ENCODE measurements at places on chromosomes 3 and 15.

- DNase-seq: no peak
Measured at GRCh38 chr3:186483611-186484340, 60.4 kb downstream of the CRYGS start.

DNA sequence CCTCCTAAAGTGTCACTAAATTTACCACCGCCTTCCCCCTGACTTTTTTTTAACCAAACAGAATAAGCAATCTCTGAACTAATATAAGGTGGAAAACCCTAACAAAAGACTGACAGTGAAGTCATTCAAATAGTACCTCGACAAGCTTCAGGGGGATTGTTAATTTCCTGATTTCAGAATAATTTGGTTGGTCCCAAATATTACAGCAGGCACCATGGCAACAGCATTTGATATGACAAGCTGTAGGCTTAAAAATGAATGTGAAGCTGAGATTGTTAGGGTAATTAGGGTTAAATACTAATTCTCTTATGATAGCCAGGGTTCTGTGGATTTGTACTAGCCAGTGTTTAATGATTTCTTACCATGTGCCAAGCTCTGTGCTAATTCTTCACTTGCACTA is 63.5 kb upstream of the GOLGA8B start:
- DNase-seq: no peak

DNA sequence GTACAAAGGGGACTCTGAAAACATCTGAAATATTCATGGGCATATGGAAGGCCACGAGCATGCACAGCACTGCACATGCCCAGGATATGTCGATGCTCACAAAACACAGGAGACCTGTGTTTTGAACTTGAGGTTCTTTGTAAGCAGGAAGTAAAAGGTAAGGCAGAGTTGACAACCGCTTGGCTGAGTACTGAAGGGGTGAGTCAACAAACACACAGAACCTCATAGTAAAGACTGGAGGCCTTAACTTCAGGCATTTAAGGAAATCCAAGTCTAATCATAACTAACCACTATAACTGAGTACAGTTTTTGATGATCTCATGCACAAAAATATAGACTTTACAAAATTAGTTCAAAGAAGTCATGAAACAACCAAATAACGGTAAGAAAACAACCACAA is 80.6 kb downstream of the MYO9A start:
- DNase-seq: no peak

DNA sequence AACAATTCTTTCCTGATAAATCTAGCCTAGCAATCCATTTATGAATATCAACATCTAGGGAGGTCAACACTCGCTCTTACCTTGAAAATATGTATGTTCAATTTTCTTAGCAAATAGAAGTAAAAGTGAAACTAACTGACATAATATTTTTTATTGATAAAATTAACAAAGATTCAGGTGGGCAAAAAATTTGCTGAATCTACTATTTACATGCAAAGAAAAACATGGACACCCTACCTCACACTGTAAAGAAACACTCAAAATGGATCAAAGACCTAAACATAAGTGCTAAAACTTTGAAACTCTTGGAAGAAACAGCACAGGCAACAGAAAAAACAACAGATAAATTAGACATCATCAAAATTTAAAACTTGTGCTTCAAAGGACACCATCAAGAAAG is 151.6 kb upstream of the MYRIP start:
- no peak for DNase-seq

DNA sequence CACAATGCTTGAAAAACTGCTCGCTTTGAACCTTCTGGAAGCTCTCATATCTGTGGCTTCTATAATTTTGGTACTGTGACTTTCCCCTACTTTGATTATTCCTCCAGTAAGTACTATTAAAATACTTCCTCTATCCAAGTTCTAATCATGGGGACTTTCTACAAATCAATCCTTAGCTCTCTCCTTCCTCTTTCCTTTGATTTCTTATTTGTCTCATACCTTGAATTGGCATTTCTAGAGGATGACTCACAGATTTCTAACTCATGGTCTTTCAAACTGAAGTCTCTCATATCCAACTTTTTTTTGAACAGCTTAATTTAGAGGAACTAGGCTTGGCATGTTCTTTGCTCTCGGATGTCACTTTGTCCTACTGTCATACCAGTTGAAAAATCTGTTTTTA is 241.8 kb downstream of the TBC1D5 start:
- no peak for DNase-seq

DNA sequence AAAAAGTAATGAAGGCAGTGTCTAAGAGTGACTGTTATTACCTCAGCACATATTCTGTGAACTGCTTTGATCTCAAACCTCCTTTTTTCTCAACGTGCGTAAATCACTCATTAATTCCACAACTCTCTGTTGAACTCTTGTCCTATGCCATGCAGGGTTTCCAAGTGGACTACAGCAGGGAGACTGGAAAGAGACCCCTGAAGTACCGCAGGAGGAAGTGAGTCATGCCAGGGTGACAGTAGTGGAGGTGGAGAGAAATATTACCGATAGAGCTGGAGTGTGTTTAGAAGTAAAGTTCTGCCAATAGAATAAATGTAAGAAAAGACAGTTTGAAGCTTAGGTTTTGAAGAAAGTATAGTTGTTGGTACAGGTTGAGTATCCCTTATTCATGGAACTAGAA is 908.9 kb downstream of the ROBO1 start:
- no peak for DNase-seq

- no peak for DNase-seq
Measured at GRCh38 chr3:81793410-81793809, 32.0 kb upstream of the GBE1 start.

- no peak for DNase-seq
Measured at GRCh38 chr3:171658841-171659240, 151.4 kb downstream of the PLD1 start.

DNA sequence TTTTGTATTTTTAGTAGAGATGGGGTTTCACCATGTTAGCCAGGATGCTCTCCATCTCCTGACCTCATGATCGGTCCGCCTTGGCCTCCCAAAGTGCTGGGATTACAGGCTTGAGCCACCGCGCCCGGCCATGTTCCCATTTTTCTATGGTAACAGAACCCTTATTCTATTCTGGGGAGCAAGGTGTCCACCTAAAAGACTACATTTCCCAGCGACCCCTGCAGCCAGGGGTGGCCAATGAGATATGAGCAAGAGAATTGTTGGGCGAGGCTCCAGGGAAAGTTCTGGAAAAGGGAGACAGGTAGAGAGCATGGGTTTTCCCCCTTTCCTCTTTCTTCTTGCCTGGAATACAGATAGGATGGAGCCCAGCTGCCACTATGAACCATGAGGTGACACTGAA is 96.9 kb downstream of the LINGO1 start:
- DNase-seq: no peak

- DNase-seq: no peak
Measured at GRCh38 chr3:123765475-123766128, 118.5 kb downstream of the MYLK start.

DNA sequence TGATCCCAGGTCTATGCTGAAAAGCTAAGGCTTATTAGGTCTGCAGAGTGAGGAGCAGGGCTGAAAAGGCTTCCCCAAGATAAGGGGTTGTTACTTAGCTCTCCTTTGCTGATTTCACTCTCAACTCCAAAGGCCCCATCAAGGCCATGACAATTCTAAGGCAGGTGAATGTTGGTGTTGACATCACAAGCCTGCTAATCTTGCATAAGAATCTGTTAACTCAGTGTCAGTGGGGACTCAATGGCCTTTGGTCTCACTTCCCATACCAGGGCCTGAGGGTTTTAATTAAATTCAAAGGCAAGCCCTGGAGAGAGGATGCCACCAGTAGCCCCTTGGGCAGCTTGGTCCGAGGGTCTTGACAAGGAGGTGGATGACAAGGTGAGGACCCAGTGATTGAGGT is 9.4 kb upstream of the ALAS1 start:
- DNase-seq: no peak

DNA sequence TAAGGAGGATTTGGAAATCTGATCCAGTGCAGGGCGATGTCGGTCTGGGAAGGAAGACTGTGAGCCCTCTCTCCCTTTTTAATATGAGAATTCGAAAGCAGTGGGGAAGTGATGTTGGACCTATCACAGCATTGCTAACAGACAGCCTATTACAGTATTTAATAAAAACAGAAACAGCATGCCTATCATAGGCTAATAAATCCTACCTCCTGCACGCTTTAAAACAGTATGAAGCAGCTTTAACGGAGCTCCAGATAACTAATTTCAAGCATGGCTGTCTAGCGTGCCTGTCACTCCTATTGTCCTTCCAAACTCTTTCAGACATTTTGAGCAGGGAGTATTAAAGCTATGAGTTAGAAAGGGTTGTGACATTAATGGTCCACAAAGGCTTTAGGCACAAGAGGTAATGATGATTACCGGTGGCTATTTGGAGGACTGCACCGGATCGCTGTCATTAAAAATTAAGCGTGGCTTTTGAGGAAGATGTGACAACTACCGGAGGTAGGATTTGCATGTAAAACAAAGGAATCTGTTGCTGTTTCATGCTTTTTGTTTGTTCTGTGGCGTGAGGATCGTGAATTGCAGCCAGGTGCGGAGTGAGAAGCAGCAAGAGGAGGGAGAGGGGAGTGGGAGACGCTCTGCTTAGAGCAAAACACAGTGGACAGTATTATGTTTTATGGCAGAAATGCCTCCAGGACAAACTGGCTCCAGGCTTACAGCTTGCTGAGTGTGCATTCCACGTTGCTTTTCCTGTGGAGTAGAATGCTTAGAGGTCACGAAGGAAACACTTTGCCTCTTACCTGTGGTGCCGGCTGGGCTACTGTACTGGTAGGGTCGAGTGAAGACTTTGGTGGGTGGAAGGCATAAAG is at the start of gene KCNMB2:
Gene KCNMB2, plus strand, starts transcription at position 226 of the 869 bp plus-strand sequence.
- no peak for DNase-seq

DNA sequence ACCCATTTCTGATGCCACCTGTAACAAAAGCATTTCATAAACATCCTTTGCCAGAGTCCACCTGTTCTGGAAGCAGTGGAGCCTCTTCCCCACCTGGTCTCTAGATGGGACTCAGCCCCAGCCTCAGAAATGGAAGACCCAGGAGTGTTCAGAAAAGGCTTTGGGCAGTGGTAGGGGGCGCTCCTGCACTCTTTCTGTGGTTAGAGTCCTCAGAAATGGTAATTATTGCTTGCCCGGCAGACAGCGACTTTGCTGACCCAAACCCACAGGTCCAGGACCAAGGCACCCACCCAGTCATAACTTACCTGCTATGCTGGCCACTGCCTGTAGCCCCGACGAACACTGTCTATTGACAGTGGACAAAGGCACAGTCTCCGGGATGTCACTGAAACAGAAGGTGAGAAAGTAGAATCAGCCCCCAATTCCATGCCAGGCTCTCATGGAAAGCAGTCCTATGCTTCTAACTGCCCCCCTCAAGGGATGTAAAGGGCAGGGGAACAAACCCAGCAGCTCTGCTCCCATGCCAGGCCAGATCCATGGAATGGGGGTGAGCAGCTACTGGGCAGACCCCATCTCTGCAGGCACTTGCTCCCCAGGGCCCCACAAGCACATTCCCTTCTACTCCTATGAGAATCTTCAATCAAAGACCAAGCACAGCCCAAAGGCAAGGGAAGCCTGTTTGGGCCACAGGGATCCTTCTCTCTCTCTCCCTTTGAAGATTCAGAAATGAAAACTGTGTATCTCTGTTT is 5.1 kb downstream of the ACAA1 start:
- no peak for DNase-seq

DNA sequence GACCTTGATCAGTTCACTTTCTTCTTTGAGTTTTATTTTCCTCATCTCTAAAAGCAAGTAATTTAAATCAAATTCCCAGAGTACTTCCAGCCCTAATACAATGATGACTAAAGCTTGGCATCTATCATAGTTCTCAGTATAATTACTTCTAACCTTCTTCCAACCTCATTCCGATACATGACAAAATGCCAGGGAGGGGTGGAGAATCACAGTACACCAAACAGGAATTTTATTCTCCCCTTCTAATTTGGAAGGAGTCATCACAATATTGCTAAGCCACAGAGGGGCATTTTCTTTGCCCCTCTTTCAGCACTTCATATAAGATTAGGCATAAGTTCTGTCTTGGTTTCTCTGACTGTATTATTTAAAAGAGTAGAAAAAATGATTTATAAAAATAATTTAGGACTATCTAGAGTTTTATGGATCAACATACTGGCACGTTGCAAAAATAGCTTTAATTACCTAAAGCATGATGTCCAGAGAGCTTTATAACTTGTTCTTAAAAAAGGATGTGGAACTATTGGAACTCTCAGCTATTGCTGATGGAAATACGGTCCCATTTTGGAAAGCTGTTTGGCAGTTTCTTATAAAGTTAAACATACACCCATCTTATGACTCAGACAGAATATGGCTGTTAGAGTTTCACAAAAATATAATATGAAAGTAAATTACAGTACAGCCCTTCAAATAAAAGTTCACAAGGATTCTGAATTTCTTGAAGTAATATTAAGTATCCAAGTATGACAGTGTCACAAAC is 86.9 kb upstream of the UBE2E2 start:
- no peak for DNase-seq

DNA sequence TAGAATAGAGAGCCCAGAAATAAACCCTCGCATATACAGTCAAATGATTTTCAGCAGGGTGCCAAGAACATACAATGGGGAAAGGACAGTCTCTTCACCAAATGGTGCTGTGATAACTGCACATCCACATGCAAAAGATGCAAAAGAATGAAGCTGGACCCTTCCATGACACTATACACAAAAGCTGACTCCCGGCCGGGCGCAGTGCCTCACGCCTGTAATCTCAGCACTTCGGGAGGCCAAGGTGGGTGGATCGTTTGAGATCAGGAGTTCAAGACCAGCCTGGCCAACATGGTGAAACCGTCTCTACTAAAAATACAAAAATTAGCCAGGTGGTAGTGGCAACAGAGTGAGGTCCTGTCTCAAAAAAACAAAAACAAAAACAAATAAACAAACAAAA is 43.2 kb upstream of the IQSEC1 start:
- no peak for DNase-seq

- DNase-seq: no peak
Measured at GRCh38 chr3:157136647-157137387, 23.1 kb downstream of the CCNL1 start.

GRCh38 chr3:57161915-57162314 is 3.2 kb downstream of the IL17RD start:
- DNase-seq: no peak

DNA sequence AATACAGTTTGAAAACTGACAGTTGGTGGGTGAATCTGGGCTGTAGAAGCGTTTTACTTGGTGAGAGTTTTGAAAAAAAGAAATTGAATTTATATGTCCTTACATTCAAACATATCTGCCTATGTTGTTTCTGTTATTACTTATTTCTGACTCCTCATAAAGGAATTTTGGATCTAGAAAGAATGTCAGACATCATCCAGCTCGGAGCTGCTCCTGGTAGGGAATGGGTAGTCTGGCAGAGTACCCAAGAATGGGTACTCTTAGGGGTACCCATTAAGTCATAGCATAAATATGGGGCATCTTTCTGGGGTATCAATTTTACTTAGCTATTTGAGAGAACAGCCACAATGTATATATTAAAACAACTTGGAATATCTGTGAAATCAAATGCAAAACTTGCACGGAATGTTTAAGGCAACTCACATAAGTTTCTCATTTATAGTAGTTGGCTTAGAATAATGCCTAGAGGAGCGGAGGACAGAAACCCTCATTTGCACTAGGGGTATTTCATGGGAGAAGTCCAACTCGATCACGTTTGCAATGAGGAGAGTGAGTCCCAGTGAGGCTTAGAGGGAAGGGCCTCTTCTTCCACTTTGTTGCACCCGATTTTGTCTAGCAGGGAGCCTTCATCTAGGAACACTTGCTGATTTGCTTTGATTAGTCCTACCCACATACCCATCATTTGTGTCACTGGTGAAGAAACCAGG is 2.4 kb upstream of the LARP6 start:
- DNase-seq: no peak
